ACHN (cell line): ENCODE measurements at places on chromosomes 6 and 20.

GRCh38 chr6:33198159-33198852, 2.2 kb downstream of the RXRB start:
- DNase-seq, result no peak

- no peak for DNase-seq
These were observed 19.4 kb downstream of the ZUP1 start for GRCh38 chr6:116649129-116649528.

GRCh38 chr6:56204134-56204533, 43.2 kb downstream of the COL21A1 start:
- DNase-seq, result no peak

DNA sequence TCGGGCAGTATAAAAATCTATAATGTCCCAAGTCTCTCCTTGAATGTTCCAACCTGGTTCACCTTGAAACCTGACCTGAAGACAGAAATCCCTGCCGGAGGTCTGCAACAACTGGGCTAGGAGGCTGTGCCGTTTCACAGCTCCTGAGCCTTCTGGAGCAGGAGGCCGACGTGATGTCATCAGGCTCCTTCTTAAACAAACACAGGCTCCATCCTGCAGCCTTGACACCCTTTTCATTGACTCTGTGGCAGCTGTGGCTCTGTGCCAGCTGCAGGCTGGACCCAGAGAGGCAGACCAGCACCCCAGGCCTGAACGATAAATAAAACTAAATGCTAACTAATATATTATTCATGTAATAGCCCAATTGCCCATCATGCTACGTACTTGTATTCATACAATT, 483.9 kb downstream of the CD83 start:
- no peak for DNase-seq

DNA sequence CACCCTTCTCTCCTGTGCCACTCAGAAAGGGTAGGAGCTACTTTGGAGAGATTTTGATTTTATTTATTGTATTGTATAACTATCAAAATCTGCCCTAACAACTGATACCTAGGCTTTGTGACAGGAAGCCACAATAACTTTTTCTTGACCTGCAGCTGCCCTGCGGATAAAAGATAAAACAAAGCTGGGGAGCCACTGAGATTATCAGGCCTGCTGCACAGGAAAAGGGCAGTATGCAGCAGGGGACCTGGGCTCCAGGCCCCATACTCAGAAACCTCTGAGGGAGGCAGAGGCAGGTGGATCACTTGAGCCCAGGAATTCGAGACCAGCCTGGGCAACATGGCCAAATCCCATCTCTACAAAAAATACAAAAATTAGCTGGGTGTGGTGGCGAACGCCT, 980 bp upstream of the SNX21 start:
- no peak for DNase-seq

- DNase-seq, result peak; percentile 85
These were observed at the start of gene GJA1 for GRCh38 chr6:121435444-121436069. Gene GJA1 (plus strand): TSS chr6:121435646. CDS start chr6:121446848, 11,202 bp downstream.

DNA sequence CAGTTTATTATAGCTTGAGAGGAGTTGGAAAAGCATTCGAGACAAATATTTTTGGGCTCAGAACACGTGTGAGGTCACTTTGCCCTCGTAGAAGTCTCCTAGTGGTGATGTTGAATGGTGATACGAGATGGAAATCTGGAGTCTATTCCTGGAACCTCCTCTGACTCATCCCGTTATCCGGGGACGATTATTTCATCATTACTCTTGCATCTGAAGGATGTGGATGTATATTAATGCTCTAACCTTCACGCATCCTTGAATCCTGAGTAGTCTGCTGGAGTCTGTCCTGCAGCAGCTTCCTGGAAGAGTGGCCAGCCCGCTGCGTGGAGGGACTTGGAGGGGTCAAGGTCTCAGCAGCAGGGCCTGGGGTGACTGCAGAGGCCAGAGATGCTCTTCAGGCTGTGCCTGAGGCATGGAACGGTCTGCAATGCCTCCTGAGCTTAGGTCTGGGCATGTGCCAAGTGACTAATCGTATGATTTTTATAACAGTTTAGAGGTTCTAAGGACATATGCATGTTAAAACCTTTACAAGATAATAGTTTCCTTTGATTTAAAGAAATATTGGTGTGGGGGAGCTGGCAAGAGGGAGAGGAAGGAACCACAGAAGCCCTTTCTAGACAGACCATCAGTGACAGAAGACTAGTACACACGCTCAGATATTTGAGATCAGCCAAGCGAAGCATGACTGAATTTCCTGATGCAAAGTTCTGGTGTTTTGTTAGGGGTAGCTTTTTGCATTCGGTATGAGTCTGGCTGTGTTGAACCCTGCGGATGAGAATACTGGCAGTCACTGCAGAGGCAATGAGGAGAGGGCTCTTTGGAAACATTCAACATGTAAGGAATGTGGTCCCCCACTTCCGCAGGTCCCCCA, 400.2 kb downstream of the QKI start:
- DNase-seq, result peak; percentile 96

- DNase-seq, result no peak
These were observed 164.0 kb upstream of the AGPAT4 start for GRCh38 chr6:161437851-161438250.

DNA sequence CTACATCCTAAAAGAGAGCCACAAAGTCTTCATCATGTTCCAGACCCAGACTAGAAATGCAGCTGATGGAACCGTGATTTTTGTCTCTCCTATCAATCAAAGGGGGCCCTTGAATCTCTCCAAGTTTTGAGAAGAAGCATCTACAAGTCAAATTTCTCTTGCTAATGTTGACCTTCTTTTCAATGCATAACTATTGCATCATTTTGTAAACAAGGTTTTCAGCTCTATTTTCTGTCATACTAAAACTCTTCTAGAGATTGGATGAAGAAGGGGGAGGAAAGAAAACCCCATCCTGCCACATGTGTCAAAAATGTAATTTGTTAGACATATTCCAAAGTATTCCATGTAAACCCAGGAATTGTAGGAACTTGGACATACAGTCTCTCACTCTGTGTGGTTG, 169.2 kb downstream of the LMBRD1 start:
- no peak for DNase-seq

GRCh38 chr6:66226109-66226508, 519.1 kb upstream of the EYS start:
- no peak for DNase-seq

- no peak for DNase-seq
These were observed 211.9 kb downstream of the HAO1 start for GRCh38 chr20:7728338-7728737.

- DNase-seq, result no peak
These were observed 758.9 kb upstream of the MMS22L start for GRCh38 chr6:98041921-98042320.

DNA sequence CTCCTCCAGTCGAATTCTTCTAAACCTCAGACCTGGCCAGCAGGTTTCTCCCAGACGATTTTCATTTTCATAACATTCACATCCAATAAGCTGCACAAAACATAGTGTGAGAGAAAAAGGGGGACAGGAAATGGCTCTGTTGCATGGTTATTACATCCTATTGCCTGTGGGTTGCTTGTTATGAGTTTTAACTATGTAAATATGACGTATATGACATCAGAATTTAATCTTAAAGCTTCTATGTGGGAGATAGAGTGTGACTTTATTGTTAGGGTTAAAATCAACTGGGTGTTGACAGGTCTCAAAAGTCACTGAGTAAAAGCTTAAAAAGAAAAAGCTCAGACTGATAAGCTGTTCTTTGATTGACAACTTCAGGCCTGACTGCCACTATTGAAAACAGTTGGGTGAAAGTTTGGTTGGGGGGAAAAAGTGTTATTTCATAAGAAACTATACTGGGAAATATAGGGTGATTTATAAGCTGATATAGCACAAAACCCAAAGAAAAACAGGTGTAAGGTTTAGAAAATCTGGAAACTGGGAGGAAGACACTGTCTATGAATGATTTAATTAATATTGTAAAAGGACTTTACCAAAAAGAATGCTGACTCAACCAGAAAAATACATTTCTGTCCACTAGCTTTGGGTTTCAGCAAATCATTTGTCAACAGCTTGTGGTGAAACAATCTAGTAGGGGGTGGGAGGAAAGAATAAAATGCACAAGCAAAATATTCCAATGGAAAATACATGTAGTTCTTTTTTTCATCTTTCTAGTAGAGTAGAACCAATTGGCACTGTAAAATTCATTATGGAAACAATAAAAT, 134.1 kb upstream of the CEP162 start:
- DNase-seq, result no peak

- DNase-seq, result no peak
These were observed 2.4 kb upstream of the EFHC1 start for GRCh38 chr6:52417675-52418111.

DNA sequence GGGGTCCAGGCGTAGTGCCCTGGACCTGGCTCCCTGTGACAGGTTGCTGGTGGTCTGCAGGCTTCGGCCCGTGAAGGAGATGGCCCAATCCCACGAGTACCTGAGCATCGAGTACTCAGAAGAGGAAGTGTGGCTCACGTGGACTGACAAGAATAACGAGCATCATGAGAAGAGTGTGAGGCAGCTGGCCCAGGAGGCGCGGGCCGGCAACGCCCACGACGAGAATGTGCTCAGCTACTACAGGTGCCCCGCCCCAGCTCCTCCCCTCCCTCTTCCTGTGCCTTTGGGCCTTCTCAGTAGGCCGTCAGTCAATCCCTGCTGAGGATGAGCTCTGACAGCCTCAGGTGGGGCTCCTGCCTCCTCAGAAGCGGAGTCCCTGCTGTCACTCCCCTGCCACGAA, 42.6 kb downstream of the UQCC2 start:
- DNase-seq, result no peak

DNA sequence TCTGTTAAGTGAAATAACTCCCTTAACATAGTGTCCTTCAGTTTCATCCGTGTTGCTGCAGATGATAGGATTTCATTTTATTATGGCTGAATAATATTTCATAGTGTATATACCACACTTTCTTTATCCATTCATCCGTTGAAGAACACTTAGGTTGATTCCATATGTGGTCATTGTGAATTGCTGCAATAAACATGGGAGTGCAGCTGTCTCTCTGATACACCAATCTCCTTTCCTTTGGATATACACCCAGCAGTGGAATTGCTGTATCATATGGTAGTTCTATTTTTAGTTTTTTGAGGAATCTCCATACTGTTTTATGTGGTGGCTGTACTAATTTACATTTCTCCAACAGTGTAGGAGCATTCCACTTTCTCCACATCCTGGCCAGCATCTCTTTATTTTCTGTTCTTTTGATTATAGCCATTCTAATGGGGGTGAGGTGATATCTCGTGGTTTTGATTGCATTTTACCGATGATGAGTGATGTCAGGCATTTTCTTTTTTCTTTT, 193.2 kb downstream of the SLC16A10 start:
- DNase-seq, result no peak

DNA sequence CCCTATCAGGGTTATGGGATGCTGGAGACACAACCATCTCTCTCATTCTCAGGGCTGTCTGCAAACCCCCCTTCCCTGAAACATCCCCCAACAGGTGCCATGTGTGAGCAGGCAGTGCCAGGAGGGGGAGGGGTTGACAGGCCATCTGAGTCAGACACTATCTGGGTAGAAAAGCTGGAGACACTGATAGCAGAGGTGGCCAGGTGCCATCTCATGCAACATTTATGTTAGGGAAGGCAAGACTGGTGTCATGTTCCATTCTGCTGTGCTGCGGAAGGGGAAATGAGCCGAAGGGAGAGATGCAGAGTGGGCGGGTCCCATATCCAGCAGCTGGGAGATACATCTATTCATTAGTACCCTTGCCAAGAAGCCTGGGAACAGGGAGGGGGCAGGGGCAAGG, 3.5 kb downstream of the LHFPL5 start:
- DNase-seq, result no peak

GRCh38 chr6:123150076-123150475, 154.0 kb downstream of the CLVS2 start:
- no peak for DNase-seq

- no peak for DNase-seq
These were observed 106.3 kb downstream of the BCAS1 start for GRCh38 chr20:53964067-53964466.

- no peak for DNase-seq
These were observed 5.7 kb upstream of the KCNK15 start for GRCh38 chr20:44739942-44740341.

DNA sequence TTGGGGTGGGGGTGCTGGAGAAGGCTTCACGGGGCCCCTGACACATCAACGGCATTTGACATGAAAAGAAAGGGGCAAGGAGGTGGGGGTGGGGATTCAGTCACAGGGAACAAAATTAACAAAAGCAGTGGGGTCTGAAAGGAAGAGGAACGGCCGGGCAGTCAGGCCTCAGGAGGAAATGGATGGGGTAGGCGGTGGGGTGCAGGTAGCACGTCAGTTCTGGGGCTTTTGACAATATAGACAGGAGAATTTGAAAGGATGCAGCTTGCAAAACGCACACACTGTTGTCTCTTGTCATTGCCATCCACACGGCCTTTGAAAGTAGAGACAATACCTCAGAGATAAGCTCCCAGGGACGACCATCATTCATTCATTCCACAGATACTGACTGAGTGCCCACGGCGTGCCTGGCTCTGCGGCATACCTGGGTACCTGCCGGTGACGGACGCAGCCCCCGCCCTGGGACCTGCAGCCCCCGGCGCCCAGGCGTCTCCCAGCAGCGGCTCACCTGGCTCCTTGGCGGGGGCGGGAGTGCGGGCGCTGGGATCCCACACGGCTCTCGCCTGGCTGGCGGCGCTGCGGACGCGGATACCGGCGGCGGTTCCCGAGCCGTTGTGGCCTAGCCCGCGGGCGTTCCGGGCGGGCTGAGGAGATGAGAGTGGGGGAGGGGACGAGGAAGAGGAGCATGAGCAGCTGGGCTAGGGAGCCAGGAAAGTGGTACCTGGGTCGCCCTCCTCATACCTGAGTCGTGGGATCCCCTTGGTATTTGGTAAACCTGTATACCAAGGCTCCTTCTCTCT, at the start of gene SLC26A8:
SLC26A8 (minus strand) TSS at position 646 of the 800 bp plus-strand sequence. CDS start 4,934 bp downstream, outside the sequence.
- no peak for DNase-seq
